ENCODE measurements at places on chromosomes 12 and 14.
A peak's percentile ranks its signal among the peaks of the same experiment; 100 is the strongest.

DNA sequence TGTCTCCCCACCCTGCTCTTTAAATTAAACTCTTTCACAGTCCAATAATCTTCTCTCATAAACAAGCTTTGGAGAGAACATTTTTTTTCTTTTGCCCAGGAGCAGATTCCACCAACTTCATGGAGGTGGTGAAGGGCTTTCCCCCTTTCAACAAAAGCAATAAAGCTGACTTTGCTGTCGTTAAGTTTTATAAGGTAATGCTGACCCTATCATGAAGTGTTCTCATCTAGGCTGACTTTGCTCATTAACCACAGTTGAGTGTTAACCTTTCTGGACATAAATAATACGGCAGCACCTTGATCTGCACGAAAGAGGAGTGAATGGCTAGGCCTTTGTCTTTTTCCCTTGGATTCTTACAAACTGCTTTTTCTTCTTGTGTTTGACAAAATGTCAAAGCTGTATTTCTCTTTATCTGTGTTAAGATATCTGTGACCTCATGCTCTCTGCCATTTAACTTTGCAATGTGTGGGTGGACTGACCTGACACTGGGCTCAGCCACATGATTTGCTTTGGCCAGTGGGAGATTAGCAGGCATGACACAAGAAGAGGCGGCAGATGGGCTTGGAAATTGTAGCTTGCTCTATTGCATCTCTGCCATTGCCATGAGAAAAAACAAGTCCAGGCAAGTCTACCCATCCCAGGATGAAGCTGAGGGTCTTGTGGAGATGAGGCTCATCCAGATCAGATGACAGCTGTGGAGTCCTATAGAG lies 470.9 kb upstream of the CCDC196 start:
- H3K4me3 ChIP-seq: no peak overlapping the region
- no peak overlapping the region for H3K27ac ChIP-seq
- H3K36me3 ChIP-seq: no peaks in the 10 kb centered on the region
- H3K4me1 ChIP-seq: no peaks in the 10 kb centered on the region
- DNase-seq: no peak
- H3K27me3 ChIP-seq: no peaks in the 10 kb centered on the region

DNA sequence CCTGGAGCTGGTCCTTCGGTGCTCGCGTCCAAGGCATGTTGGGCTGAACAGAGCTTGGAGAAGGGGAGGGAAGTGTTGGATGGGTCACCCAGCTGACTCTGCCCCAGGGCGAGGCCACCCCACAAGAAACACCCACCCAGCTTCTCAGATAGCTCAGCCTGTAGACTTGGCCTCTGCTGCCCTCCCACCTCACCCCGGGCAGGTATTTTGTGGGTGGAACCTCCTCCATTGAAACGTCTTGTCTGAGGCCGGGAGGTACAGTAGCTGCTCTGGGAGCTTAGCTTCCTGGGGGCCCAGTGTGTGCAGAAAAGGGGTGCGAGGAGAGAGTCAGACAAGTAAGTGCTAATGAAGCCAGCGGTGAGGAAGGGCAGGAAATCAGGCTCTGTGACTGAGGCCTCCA lies 54.8 kb upstream of the TSPAN9 start:
- no peak overlapping the region for H3K27ac ChIP-seq
- no peaks in the 10 kb centered on the region for H3K27me3 ChIP-seq
- H3K4me3 ChIP-seq: no peak overlapping the region
- no peak for DNase-seq

- H3K4me1 ChIP-seq: no peaks in the 10 kb centered on the region
- H3K36me3 ChIP-seq: no peaks in the 10 kb centered on the region
- no peak for DNase-seq
- no peak overlapping the region for H3K4me3 ChIP-seq
Observed at GRCh38 chr12:69231479-69231878, 7.9 kb upstream of the CPSF6 start.

GRCh38 chr14:81162941-81163340 lies 57.8 kb downstream of the GTF2A1 start:
- H3K4me1 ChIP-seq: no peaks in the 10 kb centered on the region
- H3K27ac ChIP-seq: no peak overlapping the region
- H3K27me3 ChIP-seq: no peaks in the 10 kb centered on the region
- no peak overlapping the region for H3K4me3 ChIP-seq

DNA sequence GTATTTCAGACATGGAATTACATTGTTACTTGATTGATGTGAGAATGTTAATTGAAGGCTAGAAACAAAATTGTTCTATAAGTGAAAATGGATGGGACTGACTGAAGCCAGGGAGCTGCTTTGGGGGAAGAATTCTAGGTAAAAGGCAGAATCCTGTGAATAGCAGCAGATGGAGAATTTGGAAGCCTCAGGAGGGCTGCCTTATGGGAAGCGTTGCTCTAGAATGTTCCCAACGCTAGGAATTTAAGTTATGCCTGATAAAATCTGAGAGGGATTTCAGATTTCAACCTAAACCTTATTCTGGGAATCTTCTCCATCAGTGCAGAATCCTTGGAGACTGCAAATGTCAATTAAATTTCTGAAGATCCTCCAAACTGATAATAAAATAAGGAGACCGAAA lies 858.2 kb upstream of the FLRT2 start:
- H3K27me3 ChIP-seq: no peaks in the 10 kb centered on the region
- H3K27ac ChIP-seq: no peak overlapping the region
- DNase-seq: no peak
- no peaks in the 10 kb centered on the region for H3K4me1 ChIP-seq

DNA sequence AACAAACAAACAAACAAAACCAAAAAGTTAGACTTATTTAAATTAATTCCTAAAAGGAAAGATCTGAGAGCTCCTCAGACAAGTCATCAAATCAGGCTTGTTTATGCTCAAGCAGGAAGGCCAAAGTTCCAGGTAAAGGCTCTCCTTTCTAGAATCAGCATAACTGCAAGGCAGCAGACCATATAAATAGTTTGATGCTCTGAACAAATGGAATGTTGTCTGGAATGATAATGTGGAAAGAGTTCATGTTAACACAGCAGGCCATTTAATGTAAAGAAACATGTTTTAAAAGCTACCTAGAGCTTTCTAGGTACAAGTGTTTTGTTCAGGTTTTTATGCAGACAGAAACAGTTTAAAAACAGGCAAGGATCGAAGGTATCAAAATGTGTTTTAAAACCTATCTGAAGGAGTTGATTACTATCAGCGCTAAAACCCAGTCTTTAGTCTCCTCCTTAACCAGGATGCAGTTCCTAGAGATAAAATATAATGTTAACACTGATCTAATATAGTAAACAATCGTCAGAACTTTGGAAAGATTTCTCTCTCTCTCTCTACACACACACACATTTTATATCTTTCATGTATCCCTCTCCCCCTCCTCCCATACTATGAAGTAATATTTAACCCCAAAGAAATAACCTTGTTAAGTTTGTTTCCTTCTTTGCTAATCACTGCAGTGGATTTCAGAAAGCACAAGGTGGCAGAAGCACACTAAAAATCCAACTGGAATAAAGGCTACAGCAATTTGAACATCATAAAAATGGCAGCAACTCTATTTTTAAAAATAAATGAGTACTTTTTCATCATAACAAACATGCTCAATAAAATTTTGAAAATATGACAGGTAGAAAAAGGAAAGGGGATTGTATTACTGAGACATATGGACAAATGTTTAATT lies 135.5 kb downstream of the PAWR start:
- no peaks in the 10 kb centered on the region for H3K27me3 ChIP-seq
- H3K27ac ChIP-seq: no peak overlapping the region
- no peak overlapping the region for H3K4me3 ChIP-seq
- peak; percentile 36 for DNase-seq
- H3K4me1 ChIP-seq: no peaks in the 10 kb centered on the region

DNA sequence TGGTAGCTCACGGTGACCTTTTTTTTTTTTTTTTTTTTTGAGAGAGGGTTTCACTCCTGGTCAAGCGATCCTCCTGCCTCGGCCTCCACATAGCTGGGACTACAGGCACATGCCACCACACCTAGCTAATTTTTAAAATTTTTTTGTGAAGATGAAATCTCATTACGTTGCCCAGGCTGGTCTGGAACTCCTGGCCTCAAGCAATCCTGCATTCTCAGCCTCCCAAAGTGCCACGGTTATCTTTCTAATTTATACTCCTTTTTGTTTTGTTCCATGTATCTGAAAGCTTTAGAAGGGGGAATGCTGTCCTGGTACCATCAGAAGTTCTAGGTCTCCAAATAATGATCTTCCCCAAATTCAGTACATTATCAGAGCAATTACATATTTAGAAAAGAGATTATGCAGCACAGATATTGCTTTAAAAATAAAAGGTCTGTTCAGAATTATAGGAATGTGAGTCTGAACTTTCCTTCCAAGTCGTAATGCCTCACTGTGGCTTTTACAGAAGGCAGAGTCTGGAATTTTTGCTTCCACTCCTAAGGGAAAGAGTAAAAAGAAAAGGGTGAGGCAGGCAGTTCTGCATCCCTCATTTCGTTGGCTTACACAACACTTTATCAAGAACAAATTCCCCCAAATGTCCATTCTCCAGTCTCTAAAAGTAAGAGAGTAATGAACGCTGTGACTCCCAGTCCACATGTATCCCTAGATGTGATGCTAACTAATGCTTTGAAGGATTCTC lies 73.0 kb downstream of the GCH1 start:
- H3K4me1 ChIP-seq: no peaks in the 10 kb centered on the region
- DNase-seq: no peak
- no peak overlapping the region for H3K4me3 ChIP-seq
- no peaks in the 10 kb centered on the region for H3K36me3 ChIP-seq

DNA sequence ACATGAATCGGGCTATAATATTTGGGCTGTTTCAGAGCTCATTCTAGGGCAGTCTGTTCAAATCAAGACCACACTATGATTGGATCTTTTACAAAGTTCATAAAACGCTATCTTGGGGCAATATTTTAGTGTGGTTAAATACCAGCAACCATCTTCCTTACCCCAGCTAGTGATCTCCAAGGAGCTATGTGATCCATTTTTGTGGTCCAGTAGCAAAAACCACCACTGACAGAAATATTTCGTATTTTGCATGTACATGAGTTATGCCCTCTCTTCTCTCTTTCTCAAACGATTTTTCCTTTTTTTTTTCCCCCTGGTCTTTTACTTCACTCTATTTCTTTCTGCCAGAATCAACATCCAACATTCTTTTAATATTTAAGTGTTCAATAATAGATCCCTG lies 280.6 kb upstream of the KITLG start:
- no peaks in the 10 kb centered on the region for H3K36me3 ChIP-seq
- no peaks in the 10 kb centered on the region for H3K4me1 ChIP-seq
- no peak overlapping the region for H3K27ac ChIP-seq
- no peak for DNase-seq
- H3K27me3 ChIP-seq: no peaks in the 10 kb centered on the region

GRCh38 chr14:62429683-62430082 lies 615.6 kb downstream of the KCNH5 start:
- DNase-seq: no peak
- H3K4me1 ChIP-seq: no peaks in the 10 kb centered on the region
- H3K27me3 ChIP-seq: no peaks in the 10 kb centered on the region
- H3K36me3 ChIP-seq: no peaks in the 10 kb centered on the region

DNA sequence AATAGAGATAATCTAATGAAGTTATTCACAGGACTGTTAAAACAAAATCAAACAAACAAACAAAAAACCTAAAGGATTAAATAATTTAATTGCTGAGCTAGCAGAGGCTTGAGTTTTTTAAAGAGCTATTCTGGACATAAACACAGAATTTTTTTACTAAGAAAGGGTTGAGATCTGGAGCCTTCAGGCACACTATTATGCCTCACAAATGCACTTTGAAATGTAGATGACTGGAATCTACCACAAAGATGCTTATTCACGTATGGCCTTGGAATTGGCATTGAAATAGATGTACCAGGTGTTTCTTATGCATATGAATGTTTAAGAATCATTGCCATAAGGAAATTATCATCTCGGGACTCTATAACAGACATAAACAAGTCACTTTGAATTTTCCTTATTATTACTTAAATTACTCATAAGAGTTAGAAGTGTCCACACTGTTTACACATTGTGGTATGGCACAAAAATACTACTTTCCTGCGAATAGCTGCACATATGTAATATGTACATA lies 21.6 kb downstream of the PUS7L start:
- no peak overlapping the region for H3K4me3 ChIP-seq
- peaks cover 17% of the 10 kb centered on the region for H3K4me1 ChIP-seq
- no peak for DNase-seq
- H3K27ac ChIP-seq: no peak overlapping the region
- peaks cover 24% of the 10 kb centered on the region for H3K36me3 ChIP-seq

- no peak for DNase-seq
- H3K27me3 ChIP-seq: no peaks in the 10 kb centered on the region
- H3K4me1 ChIP-seq: peaks cover 29% of the 10 kb centered on the region
- peaks cover 2% of the 10 kb centered on the region for H3K36me3 ChIP-seq
- no peak overlapping the region for H3K27ac ChIP-seq
Observed at GRCh38 chr12:32273063-32273522, 126.3 kb upstream of the FGD4 start.

DNA sequence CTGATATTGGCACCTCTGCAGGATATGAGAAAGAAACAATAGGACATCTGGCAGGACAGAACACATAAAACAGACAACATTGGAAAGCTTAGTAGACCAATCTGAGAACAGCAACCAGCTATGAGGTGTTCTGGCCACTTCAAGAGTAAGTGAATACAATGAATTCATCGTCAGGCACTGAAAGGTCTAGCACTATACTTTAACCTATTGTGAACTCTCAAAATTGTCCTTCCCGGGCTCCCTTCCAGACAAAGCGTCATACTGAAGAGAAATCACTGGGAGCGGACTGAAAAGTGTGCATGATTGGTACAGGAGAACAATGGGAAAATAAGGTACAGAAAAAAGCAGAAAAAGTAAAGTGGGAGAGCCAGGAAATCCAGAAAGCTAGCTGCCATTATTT lies 75.8 kb downstream of the LRP6 start:
- no peak overlapping the region for H3K4me3 ChIP-seq
- H3K36me3 ChIP-seq: no peaks in the 10 kb centered on the region
- no peak for DNase-seq
- H3K4me1 ChIP-seq: peaks cover 2% of the 10 kb centered on the region
- H3K27me3 ChIP-seq: no peaks in the 10 kb centered on the region

DNA sequence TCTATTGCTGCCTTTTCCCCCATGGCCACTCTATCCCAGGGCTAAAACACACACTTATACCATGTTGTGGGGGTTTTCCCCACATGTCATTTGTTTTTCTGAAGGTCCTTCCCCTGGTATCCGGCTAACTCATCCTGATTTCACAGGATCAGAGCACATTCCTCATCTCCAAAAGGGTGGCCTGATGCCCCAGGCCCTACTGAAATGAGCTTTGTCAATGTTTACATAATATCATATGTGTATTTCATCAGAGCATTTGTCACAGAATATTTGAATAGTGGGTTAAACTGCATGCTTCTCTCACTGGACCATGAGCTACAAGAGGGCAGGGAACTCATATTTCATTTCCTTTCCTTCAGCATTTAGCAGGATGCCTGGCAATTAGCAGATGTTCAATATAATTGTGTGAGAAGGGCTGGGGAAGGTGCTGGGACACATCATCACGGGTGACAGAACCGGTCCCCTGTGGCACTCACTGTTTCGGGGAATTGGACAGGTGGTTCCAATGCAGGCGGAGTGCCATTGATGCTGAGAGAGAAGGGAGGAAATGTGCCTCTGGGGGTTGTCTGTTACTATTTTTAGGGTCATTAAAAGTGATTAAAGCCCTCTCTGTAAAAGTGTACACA lies 26.8 kb downstream of the EMP1 start:
- H3K27ac ChIP-seq: no peak overlapping the region
- H3K4me1 ChIP-seq: no peaks in the 10 kb centered on the region
- peaks cover 12% of the 10 kb centered on the region for H3K36me3 ChIP-seq
- no peak for DNase-seq

- DNase-seq: no peak
- peaks cover 38% of the 10 kb centered on the region for H3K36me3 ChIP-seq
- H3K4me1 ChIP-seq: peaks cover 9% of the 10 kb centered on the region
- H3K27me3 ChIP-seq: no peaks in the 10 kb centered on the region
Observed at GRCh38 chr12:116249938-116250337, 27.6 kb downstream of the MED13L start.
